Stimulated activated CD4-positive, alpha-beta T cell treated with anti-CD3 and anti-CD28 coated beads, Interleukin-15, amount 100 ng/mL, for 1 hour (primary cell): ENCODE measurements at places on chromosomes 2 and 18.

DNA sequence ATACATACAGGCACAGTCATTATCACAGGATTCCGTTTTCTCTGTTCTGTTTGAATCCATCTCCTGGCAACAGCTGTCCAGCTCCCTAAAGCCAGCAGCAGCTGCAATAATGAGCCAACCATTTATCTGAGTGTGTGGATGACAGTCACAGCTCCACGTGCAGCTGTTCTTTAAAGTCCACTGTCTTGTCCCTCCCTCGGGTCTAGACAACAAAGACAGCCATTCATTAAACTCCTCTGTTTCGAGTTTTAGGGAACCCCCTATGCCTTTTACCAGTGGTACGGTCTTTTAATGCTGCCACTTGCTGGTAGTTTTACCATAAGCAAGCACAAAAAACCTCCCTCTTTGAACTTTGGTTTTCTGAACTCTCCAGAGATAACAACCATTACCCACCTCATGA is 16.0 kb upstream of the MSGN1 start:
- no peak for DNase-seq

DNA sequence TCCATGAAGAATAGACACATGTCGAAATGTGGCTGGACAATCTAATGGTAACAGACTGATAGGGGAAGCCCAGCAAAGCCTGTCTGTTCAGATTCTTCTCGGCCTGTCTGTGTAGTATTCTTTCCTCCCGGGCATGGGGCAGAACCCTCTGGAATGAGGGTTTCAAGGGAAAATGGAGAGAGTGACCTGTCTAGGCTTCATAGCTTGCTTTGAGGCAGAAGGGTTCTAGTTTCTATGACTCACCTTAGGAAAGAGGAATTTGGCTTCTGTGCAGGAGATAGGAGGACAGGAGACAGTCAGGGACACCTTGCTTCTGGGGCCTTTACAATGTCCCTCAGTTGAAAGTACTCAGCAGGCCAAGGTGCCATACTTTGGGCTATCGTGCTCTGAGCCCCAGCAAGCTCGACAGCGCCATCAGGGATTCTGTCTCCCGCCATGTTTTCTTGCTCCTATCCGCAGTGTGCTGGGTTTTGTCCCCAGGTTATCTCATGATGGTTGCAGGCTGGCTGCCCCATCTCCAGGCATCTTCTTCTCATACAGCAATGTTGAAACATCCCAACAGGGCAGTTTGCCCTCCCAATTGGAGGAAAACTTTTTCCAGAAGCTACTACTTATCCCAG is 74.7 kb upstream of the TLK1 start:
- DNase-seq, result no peak

DNA sequence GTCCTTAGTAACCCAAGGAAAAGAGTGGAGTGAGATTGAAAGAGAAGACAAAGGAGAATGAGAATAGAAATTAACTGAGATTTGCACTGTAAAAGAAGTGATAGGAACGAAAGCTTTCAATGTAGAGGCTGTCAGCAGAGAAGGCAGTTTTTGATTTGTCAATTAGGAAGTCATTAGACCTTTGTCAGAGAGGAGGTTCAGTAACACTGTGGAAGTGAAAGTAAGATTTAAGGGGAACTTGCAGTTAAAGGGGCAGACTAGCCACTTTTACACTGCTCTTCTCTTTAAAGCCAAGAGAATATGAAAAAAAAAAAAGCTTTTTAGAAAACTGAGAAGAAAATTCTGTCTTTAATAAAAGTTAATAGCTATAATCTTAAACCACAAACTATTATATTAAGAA is 11.5 kb upstream of the KYNU start:
- DNase-seq, result no peak

GRCh38 chr2:10905006-10905861 is 6.5 kb upstream of the KCNF1 start:
- no peak for DNase-seq

DNA sequence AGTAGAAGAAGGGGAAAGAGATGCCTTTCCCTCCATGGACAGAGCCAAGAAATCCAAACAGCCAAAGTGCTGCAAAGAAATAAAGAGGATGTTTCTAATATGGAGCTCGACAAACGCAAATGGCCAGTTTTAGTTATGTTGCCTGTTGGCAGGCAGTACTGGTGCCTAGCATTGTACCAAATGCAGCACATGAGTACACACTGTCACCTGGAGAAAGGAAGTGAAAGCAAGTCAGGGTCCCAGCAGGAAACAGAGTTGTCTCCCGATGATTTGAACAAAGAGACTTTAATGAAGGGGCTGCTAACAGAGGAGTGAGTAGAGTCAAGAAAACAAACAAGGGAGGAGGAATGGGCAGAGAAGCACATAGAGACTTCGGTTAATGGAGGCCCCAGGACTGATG is 623.0 kb downstream of the BCL11A start:
- DNase-seq, result no peak

DNA sequence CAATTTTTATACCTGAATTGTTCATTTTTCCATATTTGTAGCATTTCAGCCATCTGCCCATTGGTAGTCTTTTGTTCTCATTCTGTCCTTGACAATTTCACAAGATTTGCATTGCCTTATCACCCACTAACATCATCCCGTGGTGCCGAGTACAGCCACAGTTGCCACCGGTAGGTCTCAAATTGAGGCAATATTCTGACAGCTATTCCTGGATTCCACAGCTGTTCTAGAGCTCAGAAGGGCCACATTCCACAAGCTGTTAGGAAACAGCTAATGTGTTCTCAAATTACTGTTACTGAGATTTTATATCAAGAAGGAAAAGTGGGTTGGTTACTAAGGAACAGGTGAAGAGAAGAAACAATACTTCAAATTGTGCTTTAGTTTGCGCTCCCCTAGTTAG is 178.8 kb downstream of the RPRM start:
- no peak for DNase-seq

- no peak for DNase-seq
Observed at GRCh38 chr2:162840598-162841246, 2.2 kb upstream of the KCNH7 start.
